ENCODE measurements at places on chromosomes 3 and 15.

DNA sequence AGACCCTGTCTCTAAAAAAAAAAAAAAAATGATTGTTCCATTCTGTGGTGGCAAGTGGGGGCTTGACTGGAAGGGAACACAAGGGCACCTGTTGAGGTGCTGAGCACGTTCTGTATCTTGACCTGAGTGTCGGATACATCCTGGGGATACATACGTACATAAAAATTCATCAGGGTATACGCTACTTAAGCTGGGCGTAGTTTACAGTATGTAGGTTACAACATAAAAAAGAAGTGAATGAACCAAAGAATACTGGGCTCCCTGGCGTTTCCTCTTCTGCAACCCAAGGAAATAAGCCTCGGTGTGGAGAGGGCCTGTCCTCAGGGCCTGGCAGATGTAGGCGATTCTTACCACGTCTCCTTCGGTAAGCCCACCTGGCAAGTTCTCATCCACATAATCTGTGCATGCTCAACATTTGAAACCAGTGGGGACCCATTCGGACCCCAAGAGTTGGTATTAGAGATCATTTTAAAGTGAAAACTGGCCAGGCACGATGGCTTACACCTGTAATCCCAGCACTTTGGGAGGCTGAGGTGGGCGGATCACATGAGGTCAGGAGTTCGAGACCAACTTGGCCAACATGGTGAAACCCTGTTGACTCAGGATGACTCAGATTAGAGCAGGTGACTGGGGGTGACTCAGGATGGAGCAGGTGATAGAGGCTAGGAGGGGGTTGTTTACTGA, 5.1 kb upstream of the MUC20 start:
- no peak for DNase-seq

DNA sequence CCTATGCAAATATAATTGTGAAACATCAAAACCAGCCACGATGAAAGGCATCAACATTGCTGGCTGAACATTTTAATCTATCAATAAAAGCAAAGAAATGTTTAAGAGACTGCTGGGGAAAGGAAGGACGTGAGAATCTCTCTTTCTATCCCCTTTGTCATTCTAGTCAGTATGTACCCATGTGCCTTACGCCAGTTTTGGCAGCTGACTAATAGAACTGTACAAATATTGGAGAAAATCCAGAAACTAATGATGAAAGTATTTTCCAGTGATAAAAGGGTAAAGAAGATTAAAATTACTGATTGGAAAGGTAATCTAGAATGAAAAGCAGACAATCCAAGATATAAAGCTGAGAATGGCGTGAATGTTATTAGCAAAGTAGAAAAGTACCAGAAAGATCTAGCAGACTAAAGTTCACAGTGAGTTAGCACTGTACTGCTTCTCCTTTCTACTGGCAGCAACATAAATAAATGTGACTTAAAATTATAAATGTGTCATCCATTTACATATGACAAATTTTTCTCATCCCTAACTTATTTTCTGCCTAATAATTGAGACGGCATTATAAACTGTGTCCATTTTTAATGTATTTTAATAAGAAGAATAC, 401.9 kb upstream of the CNTN4 start:
- DNase-seq, result no peak

- no peak for DNase-seq
Observed at GRCh38 chr3:150259526-150260397, 148.3 kb upstream of the TSC22D2 start.

DNA sequence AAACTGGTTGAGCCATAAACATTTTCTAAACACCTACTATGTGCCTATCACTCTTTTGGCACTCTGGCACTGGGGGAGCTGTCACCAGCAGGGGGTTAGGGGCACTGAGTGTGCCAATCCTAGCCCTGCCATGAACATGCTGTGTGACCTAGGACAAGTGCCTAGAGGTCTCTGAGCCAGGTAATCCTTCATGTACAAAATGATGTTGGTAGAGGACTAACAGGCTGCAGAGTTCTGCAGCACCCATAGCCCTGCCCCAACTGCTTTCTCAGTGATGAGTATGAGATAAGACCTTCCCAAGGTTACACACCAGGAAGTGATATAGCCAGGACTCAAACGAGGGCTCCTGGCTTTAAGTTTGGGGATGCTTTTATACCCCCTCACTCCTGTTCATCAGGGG, 84.9 kb upstream of the SEC13 start:
- DNase-seq, result no peak

GRCh38 chr15:71143373-71144310, 28.4 kb downstream of the THSD4 start:
- no peak for DNase-seq

DNA sequence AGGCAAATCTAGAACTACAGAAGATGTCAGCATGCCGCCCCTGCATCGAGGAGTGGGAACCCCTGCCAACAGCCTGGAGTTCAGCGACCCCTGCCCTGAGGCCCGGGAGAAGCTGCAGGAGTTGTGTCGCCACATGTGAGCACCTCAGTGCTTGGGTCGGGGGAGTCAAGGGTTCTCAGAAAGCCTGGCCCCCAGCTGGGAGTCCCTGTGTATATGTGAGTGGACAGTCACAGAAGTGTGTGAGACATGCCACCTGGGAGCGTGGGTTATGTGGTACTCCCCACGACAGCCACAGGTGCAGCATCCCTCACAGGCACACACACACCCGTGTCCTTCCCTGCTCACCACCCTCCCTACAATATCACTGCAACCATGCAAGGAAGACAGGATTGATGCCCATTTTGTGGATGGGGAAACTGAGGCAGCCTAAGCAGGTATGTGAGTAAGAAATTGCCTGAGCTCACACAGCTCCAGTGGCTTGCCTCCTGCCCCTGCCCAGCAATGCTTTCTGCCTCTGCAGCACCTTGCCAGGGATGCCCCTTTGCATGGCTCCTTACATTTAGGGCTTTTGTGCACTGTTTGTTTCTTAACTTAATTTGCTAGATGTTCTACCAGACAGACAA, 28.3 kb downstream of the C3orf20 start:
- DNase-seq, result no peak

- no peak for DNase-seq
Observed at GRCh38 chr3:104687362-104687761, 679.3 kb upstream of the ALCAM start.

DNA sequence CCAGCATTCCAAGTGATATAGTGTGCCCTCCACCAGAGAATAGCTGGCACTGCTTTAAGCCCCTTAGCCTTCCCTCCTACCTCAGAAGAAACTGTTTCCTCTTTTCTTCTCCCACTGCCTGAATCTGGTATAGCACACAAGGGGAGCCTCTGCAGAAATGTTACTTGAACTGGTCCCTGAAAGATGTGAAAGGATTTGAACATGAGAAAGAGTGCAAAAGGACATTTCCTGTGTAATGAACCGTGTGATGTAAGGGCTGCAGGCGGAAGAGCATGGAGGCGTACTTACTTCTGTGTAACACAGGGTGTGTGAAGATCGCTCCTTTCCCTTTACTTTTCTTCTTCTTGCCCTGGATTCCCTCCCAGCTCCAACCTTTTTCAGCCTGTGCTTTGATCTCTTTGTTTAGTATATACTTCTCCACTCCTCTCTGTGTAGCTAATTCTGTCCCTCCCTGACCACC, 8.4 kb downstream of the TMOD3 start:
- DNase-seq, result no peak

GRCh38 chr15:31385736-31386135, 59.1 kb downstream of the KLF13 start:
- no peak for DNase-seq

- peak; percentile 83 for DNase-seq
Observed at GRCh38 chr3:184176377-184177330, 2.0 kb downstream of the AP2M1 start.

- no peak for DNase-seq
Observed at GRCh38 chr3:52216585-52217408, 8.6 kb downstream of the TLR9 start.

GRCh38 chr15:69161079-69161877, 843 bp downstream of the GLCE start:
- DNase-seq, result peak; percentile 37

DNA sequence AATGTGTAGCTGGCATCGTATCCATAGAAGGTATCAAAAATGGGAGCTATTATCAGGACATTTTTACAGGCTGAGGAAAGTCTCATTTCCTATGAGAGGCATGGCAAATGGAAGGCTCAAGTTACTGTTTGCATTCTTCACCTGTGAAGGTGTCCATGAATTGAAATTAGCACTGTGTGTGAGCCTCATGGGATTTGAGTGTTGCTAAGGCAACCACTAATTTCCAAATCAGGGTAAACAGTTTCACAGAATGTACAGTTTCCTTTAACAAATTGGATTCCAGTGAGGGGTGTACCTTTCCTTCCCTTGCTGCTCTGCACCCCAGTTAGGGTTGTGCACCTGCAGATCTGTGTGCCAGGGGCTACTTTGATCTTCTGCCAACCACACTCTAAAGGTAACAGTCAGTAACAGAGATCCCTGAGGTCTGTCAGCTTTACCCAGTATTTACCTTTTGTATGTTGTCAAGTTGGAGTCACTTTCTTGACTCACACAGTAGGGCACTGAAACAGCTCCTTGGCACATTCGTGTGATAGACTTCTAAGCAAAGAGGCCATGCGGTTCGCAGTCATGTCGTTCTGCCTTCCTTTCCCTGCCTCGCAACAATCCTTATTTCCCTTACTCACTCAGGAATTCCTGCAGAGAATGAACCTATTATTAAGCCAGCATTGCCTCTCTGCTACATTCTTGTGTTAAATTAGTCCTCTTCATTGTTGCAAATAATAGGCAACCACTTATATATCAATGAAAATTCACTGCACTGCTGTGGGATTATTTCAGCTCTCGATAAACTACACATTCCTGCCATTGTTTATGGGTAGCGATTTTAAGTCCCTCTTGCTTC, 129.8 kb upstream of the GBE1 start:
- peak; percentile 19 for DNase-seq

Measured in iPS-NIHi11 (cell line).